A549 treated with AZD2906 at 1 μM for 4 hours (cell line): ENCODE measurements at places on chromosomes 6 and 20. TPM values are rescaled to one million over a fixed set of nuclear protein-coding genes. Genes with fewer than 3 reads are reported as not detected.

Gene HSPA12B
- total RNA-seq, result 0.40 to 0.77 TPM (median 0.60 TPM) in 5 replicates

Gene PTPN1
- 51.0 to 58.8 TPM (median 52.8 TPM) in 5 replicates for total RNA-seq

Gene THBD
- 119 to 156 TPM (median 134 TPM) in 5 replicates for total RNA-seq

Gene CSNK2B
- total RNA-seq, result 169 to 183 TPM (median 179 TPM) in 5 replicates
